ENCODE measurements at places on chromosomes 5 and 9.

DNA sequence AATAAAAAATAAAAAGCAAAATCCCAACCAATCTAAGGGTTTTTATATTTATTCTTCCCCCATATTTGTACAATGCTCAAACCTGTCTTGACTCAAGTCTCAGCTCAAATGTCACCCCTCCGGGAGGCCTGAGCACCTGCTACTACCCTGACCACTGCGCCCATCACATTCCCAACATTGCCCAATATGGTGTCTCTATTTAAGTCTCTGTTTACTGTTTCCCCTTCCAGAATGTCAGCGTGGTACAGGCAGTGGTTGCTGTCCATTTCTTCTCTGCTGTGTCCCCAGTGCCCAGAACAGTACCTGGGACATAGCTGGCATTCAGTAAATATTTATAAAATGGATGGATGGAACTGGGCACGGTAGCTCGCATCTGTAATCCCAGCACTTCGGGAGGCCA lies 47.3 kb upstream of the PRRC2B start:
- no peak for DNase-seq

DNA sequence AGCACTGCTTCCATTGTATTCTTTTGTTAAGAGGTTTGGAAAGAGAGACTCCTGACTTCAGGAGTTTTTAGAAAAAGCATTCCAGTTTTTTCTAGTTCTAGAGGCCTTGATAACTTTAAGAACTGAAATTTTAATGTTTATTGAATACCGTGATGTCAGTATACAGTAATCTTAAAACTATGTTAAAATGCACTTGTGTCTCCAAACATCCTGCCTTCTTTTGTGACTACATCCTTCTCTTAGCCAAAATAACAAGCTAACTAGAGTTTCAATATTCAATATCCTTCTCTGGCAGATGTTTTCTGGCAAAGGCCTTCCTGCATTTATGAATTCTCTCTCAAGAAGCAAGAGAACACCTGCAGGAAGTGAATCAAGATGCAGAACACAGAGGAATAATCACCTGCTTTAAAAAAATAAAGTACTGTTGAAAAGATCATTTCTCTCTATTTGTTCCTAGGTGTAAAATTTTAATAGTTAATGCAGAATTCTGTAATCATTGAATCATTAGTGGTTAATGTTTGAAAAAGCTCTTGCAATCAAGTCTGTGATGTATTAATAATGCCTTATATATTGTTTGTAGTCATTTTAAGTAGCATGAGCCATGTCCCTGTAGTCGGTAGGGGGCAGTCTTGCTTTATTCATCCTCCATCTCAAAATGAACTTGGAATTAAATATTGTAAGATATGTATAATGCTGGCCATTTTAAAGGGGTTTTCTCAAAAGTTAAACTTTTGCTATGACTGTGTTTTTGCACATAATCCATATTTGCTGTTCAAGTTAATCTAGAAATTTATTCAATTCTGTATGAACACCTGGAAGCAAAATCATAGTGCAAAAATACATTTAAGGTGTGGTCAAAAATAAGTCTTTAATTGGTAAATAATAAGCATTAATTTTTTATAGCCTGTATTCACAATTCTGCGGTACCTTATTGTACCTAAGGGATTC lies 43.1 kb downstream of the NDFIP1 start:
- DNase-seq, result peak; percentile 29

DNA sequence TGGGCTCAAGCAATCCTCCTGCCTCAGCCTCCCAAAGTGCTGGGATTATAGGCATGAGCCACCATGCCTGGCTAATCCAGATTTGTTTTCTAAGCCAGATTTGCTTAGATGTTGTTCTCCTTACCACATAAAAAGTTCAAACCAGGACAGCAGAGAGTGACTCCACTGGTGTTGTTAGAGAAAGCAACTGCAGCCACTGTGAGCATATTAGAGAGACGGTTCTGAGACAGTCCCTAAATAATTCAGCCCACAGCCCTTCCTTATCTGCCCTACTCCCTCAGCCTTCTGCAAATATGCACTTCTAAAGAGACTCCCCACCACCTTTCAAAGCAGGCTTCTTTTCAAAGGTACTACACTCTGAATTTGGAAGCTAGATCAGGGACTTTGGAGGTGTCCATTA lies 96.1 kb downstream of the DRD1 start:
- DNase-seq, result no peak

DNA sequence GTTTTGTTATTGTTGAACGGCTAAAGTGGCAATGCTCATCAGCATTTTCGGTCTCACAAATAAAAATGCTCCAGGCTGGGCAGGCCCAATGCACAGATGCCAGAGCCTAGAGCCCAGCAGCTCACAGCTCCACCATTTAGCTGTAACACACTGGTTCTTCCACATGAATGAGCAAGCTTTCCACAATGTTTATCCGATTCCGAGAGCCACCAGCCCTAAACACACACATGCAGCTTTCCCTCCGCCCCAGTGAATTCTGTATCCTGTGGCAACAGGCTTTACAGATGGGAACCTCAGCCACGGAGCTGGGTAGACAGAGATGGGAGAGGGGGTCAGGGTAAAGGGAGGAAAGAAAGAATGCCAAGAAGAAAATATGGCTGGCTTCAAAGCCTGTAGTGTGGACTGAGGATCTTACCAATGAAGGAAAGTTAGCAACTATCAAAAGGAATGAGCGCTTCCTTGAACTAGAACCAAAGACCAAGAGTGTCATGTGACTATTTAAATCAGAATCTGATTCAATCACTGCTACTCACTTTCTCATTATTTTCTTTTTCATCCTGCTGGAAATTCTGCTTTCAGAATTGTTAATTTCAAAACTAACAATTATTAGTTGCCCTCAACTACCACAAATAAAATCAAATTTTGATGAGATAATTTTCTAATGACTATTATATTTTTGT lies 77.1 kb downstream of the MRPS27 start:
- no peak for DNase-seq

DNA sequence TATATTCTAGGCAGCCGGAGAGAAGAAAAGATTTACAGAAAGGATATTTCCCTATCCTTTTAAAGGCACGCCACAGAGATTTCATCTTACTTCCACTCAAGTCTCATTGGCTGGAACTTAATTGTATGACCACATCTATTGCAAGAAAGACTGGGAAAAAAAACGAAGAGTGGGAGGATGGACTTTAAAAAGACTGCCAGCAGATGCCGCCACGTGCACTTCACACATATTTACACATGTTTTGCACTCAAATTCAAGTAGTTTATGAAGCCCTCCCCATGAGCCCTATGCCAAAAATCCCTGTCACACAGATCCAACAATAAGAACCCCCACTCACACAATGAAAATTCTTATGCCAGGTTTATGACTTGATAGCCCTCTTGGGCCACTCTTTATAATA lies 138.5 kb upstream of the TYRP1 start:
- no peak for DNase-seq

DNA sequence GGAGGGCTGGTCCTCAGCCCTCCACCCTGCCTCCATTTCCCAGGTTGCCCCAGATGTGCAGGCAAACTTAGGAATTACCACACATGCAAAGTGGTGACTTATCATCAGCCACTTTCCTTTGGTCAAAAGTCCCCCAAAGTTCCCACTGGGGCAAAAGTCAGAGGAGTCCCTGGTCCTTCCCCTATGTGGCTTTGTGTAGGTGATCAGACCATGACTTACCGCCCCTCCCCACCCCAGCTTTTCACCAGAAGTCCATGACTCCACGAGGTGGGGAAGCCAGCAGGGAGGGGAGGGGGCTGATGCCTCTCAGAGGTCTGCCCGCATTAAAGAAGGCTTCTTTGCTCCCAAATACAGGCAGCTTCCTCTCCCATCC lies 5.8 kb downstream of the TRAF1 start:
- DNase-seq, result no peak

- no peak for DNase-seq
Observed at GRCh38 chr5:142202282-142202681, 93.7 kb downstream of the NDFIP1 start.

DNA sequence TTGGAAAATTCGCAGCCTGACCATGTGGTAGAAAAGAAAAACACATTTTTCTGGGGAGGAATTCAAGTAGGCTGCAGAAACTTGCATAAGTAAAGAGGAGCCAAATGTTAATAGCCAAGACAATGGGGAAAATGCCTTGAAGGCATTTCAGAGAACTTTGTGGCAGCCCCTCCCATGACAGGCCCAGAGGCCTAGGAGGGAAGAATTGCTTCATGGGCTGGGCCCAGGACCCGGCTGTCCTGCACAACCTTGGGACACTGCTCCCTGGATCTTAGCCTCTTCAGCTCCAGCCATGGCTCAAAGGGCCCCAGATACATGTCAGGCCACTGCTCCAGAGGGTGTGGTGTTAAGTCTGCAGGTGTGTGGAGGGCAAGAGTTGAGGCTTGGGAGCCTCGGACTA lies 158.6 kb downstream of the OSTF1 start:
- DNase-seq, result no peak

DNA sequence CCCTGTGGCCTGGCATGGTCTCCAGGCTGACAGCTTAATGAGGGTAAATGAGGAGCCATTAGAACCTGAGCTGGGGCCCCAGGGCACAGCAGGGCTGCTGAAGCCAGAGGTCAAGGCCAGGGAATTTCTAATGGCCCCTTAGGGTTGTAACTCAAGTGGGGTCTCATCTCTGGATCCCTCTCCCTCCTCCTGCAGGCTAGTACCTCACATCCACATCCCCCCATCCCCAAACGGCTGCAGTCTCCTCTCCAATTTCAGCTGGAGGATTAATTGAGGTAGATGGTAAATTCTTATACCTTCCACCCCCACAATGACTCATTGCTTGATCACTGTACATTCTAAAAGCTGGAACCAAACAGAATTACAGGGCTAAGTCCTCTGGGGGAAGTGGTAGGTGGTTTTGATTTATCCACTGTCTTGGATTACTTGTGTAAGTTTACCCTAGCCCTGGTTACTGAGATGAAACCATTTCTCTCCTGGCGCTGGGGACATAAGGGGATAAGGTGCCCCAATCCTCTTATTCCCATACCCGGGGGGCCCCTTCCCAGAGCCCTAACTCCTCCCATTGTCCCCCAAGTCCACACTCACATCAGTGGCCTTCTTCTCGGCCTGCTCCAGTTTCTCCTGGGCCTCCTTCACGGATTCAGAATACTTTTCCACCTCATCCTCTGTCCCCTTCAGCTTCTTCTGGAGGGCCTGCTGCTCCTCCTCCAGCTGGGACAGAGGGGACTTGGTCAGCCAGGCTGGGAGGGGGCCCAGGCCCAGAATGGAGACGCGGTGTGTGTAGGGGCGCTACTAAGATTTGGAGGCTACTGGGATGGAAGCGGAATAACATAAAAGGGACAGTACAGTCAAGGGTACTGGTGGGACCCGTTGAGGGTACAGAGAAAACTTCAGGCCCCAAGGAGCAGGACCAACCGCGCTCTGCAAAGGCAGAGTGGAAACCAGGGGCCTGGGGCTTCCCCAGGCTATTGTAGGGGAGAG lies 875 bp downstream of the TPM2 start:
- DNase-seq, result no peak

DNA sequence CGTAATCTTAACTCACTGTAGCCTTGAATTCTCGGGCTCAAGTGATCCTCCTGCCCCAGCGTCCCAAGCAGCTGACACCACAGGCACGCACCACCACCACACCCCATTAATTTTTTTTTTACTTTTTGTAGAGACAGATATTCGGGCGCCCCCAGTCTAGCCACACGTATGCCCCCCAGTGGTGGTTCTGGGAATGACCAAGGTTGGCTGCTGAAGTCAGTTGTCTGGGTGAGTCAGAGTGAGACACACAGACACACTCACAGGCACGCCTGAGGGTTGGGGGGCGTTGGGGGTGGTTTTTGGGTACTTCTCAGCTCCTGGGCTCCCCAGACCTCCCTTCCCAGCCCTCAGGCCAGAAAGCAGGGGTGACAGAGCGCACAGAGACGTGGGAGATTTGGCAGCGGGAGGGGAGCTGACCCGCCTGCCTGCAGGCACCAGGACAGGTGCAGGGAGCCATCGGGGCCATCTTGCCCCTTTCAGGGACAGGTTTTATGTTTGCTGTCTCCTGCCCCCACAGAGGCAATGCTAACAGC lies 4.2 kb upstream of the ENTPD8 start:
- DNase-seq, result peak; percentile 78
